Activated CD8-positive, alpha-beta memory T cell treated with anti-CD3 and anti-CD28 coated beads for 1 hour (primary cell): ENCODE measurements at places on chromosomes 7 and 10.
A peak's percentile ranks its signal among the peaks of the same experiment; 100 is the strongest.

DNA sequence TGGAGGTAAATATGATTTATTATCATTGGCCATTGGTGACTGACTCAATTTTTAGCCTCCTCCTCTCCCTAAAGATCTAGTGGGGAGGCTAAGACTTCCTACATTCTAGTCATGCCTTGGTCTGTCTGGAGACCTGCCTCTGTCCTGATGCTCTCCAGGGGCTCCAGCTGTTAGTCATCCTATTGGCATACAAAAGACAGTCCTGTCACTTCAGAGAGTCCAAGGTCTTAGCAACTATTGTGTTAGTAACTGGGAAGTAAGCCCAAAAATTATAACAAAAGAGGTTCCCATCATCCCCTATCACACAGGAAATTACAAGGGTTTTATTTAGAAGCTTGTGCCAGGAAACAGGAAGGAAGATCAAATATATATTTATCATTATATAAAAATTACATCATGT is 400.6 kb upstream of the VSTM2A start:
- no peak for DNase-seq

DNA sequence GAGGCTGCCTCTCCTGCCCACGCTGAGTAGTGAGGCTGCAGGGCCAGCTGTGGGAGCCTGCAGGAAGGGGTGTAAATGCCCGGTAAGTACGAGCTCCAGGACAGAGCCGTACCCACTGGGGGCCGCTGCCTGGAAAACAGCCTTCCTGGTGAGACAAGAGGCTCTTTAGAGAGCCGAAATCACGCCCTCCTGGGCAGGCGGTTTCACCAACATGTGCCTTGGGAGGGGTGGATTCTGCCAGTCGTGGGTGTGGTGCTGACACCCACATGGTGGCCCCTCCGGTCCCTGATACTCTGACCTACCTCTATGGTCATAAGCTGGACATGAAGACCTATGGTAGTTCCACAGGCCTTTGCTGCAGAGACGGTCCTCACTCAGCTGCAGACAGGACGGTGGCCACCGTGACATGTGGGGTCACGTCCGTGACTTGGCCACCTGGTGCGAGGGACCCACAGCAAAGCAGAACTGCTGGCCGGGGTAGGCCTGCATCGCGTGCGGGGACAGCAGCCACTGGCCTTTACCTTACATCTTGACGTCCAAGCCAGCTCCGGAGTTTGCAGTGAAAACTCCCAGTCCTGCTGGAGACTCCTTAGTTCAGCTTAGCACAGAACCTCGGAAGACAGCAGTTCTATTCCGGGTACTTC is 46.9 kb downstream of the PITRM1 start:
- DNase-seq = no peak

- no peak for DNase-seq
Observed at GRCh38 chr7:149794661-149795060, 21.3 kb upstream of the ZNF467 start.

DNA sequence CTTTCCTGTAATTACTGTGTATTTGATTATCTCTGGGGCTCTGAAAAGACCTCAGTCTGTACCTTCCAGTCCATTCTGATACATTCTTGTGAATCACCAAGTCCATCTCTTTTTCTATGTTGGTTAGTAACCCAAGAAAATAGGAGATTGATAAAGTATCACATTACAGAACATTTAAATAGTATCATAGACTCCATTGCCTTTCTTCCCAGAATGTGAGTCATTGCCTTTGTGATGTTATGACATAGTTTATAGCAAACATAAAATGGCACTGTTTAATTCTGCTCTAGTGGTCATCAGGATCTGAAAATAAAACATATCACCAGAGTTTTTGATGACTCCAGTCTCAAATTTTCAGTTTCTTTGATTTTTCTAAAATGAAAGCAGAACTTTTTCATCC is 78.4 kb downstream of the NRG3 start:
- no peak for DNase-seq

DNA sequence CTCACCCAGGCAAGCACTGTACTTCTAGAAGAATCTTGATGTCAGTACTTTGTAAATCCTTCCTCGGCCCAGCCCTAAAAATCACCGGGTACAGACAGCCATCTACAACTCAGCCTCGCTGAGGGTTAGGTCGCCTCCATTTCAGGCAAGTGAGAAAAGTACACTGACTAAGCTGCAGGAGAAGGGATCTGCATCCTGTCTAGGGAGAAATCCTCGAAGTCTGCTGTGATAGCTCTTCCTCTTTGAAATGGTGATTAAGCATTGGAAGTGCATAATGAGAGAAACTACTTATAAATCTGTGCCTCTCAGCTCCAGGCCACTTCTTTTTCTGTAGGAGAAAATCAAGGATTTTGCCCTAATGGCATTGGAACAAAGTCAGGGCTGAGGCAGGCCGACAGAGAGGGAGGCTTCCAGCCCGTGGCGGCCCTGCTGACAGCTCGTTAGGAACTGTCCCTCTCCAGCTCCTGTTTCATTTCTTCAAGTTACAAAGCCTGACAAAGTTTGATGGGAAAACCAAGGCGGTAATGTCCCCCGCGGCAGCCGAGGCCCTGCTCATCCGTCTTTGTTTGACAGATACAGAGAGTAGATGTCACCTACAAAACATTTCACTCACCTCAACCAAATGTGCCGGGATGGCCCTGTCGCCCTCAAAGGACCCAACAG is 14.1 kb upstream of the GOT1 start:
- DNase-seq = no peak

GRCh38 chr7:22726907-22727713 is at the start of gene IL6:
Gene IL6 (plus strand): TSS chr7:22727200. CDS start chr7:22727263, 63 bp downstream.
- DNase-seq = no peak

DNA sequence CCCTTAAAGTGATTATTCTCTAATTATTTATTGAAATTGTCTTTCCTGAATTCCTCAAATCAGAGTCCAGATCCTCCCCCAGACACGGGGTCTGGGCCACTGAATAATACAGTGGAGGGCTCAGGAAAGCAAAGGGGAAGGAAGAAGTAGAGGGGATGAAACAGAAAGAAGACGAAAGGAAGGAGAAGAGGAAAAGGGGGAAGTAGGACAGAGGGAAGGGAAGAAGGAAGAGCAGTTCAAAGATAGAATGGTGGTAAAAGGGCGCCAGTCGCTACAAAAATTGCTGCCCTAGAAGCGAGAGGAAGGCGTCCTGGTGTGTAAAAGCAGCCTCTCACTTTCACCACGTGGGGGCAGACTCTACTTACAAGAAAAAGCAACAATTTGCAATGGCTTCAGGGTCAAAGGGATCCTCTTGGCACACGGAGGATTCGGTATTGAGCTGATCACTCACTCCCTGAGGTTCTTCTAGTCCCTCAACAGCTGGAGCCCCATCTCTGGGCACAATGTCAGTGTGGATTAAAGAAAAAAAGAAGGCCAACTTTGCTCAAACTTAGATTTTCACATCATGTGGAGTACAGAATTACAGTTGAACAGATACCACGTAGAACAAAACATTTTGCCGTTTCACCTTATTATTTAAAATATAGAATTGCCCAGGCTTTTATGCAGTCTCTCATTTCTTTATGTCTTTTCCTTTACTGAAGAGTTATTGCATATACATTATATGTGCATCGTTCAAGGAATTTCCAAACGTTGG is 31.4 kb upstream of the NPVF start:
- DNase-seq = peak; percentile 21

- DNase-seq = no peak
Observed at GRCh38 chr7:79774150-79774549, 320.7 kb upstream of the MAGI2 start.

DNA sequence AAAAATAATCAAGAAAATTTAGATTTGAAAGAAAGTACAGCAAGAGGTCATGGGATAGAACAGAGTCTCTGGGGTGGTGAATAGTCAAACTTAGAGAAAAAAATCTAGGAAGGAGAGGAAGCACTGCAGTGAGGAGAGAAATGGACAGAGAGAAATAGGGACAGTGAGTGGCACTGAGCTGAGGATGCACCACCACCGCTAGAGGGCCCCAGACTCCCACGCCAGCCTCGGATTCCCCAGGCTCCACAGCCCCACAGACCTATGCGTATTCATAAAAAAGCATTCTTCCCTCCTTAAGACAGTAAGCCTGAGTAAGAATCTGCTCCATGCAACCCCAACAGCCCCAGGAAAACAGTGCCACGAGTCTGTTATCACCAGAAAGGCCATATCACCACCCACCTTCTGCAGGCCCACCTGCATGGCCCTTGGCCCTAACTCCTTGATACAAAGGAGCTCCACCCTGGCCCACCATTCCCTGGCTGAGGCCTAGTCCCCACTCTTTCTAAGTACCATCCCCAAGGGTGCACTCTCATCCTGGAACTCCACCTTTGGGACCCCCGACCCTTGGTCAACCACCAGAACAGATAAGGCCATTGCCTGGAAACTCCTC is 91.0 kb downstream of the ALOX5 start:
- DNase-seq = peak; percentile 45

- no peak for DNase-seq
Observed at GRCh38 chr10:105023211-105024111, 382.4 kb downstream of the SORCS3 start.

DNA sequence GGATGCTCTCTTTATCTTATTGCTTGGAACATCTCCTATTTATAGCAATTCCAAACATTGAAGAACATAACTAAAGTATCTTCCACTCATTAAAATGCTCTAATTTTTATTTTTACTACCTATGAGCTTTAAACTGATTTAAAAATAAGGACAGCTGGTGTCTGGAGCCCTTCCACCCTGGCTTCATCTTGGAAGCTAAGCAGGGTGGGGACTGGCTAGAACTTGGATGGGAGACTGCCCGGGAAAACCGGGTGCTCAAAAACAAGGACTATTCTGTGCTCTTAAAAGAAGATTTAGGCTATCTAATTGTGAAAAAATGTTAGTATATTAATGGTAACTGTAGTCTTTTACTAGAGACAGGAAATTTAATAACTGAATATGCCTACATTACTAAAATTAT is 69.2 kb downstream of the ARMC3 start:
- DNase-seq = no peak

DNA sequence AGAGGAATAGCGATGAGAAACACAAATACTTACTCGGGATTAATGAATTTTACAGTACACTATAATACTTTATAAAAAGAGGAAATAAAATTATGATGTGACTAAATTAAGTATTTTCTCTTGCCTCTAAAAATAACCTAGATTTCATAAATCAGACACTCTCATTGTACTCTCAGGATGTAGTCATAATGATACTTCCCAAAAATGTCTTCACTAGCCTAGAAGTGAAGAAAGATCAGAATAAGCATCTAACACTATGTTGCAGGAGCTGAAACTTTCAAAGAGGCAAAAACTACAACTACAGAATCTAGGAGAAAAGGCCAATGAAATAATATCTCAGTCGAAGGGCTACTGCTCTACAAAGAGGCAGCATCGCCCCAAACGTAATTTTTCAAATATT is 49.4 kb downstream of the DNAJC1 start:
- no peak for DNase-seq

GRCh38 chr10:48548531-48549135 is 56.2 kb downstream of the ARHGAP22 start:
- DNase-seq = no peak

GRCh38 chr7:15801041-15801440 is 114.6 kb upstream of the MEOX2 start:
- DNase-seq = no peak

GRCh38 chr7:130419658-130420057 is 21.2 kb downstream of the CEP41 start:
- DNase-seq = no peak

DNA sequence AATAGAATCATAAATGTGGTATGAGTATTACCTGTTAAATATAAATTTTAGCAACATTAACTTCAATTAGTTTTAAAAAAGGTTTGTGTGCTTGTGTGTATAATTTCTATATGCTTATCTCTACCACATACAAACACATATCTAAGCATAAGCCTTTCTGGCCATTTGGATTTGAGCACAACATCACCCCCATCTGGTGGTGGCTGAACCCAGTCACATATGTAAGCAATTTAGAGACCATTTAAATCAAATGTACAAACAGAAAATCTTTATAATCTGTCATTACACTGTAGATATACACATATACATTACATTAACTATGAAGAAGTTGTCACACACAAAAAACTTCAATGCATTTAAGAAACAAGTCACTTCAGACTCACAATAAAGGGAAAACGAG is 31.7 kb downstream of the GPR22 start:
- no peak for DNase-seq

DNA sequence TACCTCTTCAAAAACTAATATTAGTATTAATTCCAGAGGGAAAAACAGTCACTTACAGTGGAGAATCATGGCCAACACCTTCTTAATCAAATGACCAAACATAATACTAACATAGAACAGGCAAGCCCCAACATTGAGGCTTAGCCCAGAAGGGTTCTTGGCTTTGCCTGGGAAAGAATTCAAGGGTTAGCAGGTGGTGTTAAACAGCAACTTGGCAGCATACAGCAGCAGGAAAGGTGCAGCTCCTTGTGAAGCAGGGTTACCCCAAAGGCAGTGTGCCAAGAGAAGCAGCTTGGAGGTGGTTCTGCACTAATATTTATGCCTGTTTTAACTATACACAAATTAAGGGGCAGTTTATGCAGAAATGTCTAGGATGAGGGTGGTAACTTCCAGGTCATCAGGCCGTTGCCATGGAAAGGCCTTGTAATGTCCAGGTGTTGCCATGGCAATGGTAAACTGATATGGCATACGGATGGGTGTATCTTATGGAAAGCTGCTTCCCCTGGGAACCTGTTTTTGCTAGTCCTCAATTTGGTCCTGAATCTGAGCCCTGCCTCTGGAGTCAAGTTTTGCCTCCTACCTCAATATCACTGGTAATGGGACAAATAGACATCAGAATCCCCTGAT is 27.2 kb upstream of the BEND7 start:
- DNase-seq = no peak

- DNase-seq = no peak
Observed at GRCh38 chr10:101512738-101513137, 75.3 kb downstream of the POLL start.

DNA sequence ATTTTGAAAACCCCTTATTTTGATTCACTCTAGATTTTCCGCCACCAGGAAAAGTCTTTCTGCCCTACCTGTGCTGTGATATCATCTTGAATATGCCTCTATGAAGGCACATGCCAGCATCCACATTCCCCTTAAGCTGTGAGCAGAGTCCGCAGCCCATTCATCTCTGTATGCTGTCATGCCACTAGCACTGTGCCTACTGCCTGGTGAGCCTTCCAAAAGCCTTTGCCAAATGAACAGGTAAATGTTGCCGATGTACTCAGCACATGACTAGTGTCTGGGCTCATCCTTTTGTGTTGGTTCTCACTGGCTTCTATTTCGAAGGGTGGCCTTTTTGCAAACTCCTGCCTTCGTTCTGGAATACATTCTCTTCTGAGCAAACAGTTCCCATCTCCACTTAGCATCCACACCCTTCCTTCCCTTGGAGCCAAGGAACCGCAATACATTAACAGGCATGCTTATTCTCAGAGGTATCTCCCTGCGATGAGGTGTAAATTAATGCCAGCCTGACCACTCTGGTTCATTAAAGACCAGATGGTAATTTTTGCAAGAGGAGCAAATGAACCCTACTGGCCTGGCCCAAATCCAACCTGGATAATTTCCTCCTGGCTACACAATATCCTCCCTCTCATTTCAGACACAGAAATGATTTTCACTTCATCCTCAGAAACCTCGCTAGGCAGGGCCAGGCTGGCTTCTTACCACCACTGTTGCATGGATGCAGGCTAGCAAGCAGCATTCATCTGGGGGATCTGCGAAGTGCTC is 339.7 kb upstream of the NFE2L3 start:
- DNase-seq = no peak

GRCh38 chr7:131131746-131132431 is 195.8 kb upstream of the MKLN1 start:
- no peak for DNase-seq

- DNase-seq = no peak
Observed at GRCh38 chr10:1400101-1401070, 336.9 kb downstream of the ADARB2 start.
